ENCODE measurements at places on chromosomes 1 and 21.

GRCh38 chr1:110040548-110040947, 6.1 kb downstream of the STRIP1 start:
- DNase-seq = no peak

GRCh38 chr1:1040004-1040991, 20.4 kb downstream of the AGRN start:
- DNase-seq = peak; percentile 78

DNA sequence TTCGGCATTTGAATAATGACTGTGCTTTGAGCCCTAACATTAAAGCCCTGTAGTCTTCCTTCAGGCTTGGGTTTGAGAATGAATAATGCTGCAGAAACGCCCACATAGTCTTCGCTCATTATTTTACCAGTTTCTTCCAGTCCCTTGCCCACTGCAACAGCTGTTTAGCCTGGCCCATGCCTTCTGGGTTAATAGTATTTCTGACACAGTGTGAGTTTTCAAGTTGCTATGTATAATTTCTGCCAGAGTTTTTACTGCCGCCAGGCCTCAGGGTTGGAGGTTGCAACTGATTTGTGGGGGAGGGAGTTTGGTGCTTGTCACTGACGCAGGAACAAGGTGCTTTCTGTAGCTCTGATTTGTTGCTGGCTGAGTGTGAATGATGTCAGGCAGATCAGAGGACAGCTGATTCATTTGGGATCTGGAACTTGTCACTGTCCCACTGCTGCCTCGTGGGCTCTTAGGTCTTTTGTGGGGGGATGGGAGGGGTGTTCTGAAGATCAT, 109.8 kb downstream of the MAST2 start:
- no peak for DNase-seq

GRCh38 chr1:76625886-76626678, 241.2 kb upstream of the ST6GALNAC5 start:
- DNase-seq = no peak

- DNase-seq = no peak
Observed at GRCh38 chr1:62271948-62272728, 47.1 kb downstream of the KANK4 start.

DNA sequence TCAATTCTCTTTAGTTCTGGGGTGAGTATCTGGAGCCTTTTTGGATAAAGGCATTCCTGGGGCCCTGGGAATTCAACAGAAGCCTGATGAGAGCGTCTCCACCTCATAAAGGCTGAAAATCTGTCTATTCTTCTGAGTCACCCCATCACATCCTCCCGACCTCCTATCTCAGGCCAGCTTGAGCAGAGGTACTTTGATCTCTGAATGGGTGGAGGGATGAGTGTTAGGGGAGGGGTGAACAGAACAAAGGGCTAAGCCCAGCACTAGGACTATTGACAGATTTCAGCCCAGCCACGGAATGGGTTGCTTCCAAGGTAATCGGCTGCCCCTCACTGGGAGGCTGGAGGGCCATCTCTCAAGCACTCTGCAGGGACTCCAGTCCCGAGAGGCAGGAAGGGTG, 2.5 kb upstream of the MYBPH start:
- DNase-seq = no peak

DNA sequence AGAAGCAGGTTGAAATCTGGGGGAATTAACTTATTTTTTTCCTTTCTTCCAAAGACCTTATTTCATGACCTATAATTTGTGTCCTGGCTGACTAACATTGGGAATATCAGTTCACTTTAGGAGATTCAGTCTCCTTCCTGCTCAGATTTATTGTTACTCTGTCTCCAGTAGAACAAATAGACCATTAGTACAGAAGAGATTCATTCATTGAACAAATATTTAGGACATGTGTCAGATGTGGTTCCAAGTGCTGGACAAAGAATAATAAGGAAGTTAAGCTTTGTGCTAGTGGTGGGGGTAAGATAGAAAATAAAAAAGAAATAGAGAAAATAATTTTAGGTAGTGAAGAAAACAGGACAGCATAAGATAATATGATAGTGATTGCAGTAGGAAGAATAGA, 20.3 kb downstream of the ZMYM4 start:
- DNase-seq = no peak

- DNase-seq = no peak
Observed at GRCh38 chr1:192937128-192937527, 122.0 kb downstream of the UCHL5 start.

- DNase-seq = peak; percentile 95
Observed at GRCh38 chr1:2227346-2228156, 568 bp upstream of the SKI start.

DNA sequence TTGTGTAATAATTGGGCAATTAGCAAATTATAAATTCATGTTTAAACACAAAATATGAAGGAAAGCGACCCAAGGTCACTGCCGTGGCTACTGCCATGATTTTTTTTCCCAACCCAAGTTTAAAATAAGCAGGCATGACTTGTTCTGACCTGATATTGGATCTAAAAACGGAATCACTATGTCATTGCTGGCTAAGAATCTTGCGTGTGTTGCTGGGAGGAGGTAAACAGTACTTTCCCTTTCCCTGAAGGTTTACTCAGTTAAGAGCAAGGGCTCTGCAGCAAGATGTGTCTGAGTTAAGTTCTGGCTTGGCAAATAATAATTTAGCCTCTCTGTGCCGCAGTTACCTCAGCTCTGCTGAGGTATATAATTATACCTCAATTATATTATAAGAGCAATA, 125.7 kb upstream of the L1TD1 start:
- no peak for DNase-seq

GRCh38 chr1:118143121-118143520, 41.9 kb downstream of the SPAG17 start:
- no peak for DNase-seq

- no peak for DNase-seq
Observed at GRCh38 chr1:164805399-164805798, 246.4 kb downstream of the PBX1 start.

DNA sequence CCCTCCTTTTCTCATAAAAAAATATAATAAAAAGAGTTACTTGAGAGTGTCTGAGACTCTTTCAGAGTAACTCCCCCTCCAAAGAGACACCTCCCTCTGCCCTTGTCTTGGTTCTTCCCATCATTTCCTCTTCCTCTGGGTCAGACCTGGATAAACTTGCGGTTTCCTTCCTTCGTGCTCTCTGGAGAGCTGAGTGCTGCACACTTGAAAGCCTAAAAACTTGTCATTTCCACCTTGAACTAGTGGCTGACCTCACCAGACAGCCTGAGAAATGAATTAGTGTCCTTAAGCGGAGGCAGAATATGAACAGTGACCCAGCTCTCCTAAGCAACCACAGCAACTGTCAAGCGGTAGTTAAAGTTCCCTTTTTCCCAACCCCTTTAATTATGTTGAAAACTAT, 88.4 kb upstream of the PROX1 start:
- no peak for DNase-seq

GRCh38 chr1:59128784-59129227, 168.1 kb upstream of the FGGY start:
- DNase-seq = peak; percentile 73

DNA sequence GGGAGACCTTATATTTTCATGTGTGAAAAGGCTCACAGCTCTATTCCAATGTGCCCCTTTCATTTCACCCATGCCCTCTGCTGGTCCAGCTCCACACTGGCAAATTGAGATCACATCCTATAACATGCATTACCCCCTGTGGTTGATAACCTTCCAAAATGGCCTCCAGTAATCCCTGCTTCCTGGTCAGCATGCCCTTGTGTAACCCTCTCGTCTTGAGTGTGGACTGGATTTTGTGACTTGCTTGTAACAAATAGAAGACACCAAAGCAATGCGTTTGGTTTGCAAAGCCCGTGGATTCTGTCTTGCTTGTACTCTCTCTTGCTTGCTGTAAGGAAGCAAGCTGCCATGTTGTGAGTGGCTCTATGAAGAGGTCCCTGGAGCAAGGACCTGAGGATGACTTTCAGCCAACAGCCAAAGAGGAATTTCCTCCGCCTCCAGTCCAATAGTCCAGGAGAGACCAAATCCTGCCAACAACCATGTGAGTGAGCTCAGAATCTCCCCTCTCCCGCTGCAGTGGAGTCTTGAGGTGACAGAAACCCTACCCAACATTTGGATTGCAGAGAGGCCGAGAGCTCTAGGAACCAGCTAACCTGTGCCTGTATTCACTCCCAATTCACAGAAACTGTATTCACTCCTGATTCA, 17.4 kb downstream of the KCNA10 start:
- DNase-seq = no peak

DNA sequence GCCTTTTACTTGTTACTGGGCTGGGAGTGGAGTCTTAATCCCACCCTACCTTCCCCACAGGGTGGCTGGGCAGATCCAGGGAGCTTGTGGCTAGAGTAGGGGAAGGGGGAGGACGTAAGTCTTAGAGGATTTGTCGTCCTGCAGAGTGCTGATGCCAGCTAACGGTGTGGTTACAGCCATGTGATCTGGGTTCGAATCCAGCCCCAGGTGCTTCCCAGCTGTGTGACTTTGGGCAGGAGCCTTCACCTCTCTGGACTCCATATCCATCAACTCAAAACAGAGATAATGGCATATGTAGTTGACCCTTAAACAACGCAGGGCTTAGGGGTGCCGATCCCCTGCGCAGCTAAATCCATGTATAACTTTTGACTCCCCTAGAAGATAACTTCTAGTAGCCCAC, 108.4 kb upstream of the TMEM51 start:
- DNase-seq = no peak

DNA sequence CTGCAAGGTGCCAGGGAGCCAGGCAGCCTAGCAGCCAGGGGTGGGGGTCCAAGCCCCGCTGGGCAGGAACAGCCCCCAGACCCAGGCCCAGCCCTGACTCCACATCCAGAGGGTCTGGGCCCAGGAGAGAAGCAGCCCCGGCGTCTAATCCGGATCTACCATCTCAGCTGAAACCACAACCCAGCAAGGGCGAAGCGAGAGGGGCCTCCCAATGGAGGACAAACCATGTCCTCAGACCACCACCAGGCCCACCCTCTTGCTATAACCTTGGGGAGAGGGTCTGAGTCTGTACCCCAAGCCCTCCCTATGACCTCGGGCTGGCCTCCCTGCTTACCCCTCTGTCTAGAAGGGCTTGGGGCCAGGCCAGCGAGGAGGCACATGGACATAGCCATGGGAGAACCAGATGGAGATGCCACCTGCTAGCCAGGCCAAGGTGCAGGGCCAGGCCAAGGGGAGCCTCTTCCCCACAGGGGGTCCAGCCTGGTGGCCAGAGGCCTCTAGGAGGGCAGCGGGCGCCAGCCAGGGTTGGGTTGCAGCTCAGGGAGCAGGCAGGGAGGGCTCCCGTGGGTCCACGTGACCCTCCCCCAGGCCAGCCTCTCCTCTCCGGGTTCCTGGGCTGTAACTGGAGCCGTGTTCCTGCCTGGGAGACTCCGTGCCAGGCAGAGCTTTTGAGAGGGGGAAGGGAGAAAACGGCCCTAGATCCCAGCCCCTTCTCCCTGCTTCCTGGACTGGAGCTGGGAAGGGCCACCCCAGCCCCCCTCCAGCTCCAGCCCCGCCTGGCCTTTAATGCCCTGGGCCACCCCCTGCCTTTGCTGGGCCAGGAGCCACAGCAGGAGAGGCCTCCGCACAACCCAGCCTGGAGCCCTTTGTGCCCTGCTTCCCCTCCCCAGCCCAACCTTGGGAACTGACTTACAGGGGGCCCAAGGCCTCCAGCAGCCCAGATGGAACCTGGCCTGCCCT, 2.5 kb downstream of the WNT9A start:
- peak; percentile 38 for DNase-seq

DNA sequence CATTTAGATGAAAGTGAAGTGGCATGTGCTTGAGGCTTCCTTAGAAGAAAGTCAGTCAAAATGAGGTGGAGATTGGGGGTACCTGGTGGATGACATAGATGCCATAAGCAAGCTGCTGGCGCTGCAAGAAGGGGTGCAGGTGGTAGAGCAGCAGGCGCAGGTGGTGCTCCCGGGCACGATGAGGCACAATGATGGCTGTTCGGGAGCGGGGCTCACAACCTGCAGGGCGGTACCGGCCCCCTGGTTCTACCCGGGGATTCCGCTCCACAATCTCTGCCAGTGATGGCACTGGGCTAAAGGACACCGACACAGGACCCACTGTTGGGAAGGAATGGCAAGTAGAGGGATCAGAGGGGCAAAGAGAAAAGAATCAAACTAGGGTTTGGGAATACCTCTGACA, 2.4 kb downstream of the B4GALT3 start:
- no peak for DNase-seq

GRCh38 chr1:3292868-3293562, 161.4 kb upstream of the ARHGEF16 start:
- no peak for DNase-seq

- DNase-seq = no peak
Observed at GRCh38 chr1:12769976-12770505, 3.5 kb upstream of the PRAMEF12 start.

- DNase-seq = no peak
Observed at GRCh38 chr1:78348496-78349284, 142.1 kb upstream of the PTGFR start.

- DNase-seq = peak; percentile 79
Observed at GRCh38 chr1:44072204-44072603, 40.9 kb upstream of the SLC6A9 start.

GRCh38 chr21:15732290-15732995, 2.7 kb downstream of the USP25 start:
- DNase-seq = peak; percentile 23

DNA sequence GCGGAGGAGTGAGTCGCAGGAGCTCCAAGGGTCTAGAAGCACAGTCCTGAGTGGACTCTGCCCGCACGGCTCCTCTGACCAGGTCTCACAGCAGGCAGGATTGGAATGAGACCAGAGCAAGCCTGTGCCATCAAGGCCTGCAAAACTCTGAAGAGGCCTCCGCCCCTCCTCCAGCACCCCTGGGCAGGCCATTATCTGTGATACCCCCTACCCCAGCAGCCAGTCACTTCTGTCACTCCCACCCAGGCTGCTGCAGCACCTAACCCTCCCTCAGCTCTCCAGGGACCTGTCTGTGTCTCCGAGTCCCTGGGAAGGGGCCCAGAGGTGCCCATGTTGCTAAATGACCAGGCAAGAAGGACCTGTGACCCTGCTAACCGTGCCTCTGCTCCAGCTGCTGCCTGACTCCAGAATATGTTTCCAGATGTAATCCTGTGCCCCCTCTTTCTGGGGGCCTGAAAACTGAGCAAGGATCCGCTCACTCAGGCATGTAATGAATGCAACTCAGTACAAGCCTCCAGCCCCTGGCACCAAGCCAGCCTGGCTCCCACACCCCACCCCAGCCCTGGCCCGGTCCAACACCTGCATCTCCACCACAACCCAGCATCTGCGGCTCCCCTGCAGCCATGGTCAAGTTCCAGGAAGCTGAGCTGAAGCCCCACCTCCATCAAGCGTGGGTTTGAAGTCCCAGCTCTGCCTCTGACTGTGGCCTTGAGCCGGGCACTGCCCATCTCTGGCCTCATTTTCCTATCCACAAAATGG, 22.1 kb upstream of the COL16A1 start:
- DNase-seq = no peak

Data from SJSA1 (cell line).